ENCODE measurements at places on chromosomes 1 and 21.

- DNase-seq, result no peak
These were observed 111.4 kb downstream of the ZP4 start for GRCh38 chr1:237779356-237779755.

DNA sequence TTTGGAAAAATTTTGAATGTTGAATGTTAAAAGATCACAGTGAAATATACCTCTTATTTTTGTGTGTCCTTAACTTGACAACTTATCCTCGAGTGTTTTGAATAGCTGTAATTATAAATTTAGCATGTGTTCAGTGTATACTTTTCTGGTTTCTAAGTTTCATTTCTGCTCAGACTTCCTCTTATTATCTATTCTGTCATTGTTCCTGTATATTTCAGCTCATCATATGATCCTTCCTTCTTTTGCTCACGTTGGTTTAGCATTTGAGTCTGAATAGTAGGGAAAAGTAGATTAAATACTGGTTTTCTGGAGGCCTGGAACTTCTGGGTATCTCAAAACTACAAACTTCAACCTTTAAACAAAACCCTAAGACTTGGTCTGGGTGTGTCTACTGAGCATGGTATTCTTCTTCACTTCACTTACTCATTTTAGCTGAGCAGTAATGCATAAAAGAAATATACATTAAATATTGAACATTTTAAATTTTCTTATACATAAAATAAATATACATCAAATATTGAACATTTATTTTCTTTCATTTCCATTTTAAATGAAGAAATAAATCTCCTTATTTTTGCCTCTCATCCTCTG is 3.3 kb upstream of the ATP6V1G3 start:
- DNase-seq, result peak; percentile 9

DNA sequence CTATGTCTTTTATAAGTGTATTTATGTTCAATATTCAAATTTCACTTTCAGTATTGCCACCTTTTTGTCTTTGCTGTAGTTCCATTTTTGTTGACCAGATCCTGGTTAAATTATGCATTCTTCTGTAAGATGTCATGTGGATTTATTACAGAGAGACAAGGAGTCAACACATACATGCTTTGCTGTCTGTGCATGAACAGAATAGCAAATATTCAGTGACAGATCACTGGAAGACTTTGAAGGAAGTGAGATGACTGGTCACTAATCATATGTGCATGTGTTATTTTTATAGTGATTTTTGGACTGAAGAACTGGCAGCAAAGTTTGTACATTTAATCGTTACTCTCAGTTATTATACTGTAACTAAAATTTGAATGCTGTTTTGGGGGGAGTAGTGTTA is 117.2 kb downstream of the PLPPR5 start:
- no peak for DNase-seq

DNA sequence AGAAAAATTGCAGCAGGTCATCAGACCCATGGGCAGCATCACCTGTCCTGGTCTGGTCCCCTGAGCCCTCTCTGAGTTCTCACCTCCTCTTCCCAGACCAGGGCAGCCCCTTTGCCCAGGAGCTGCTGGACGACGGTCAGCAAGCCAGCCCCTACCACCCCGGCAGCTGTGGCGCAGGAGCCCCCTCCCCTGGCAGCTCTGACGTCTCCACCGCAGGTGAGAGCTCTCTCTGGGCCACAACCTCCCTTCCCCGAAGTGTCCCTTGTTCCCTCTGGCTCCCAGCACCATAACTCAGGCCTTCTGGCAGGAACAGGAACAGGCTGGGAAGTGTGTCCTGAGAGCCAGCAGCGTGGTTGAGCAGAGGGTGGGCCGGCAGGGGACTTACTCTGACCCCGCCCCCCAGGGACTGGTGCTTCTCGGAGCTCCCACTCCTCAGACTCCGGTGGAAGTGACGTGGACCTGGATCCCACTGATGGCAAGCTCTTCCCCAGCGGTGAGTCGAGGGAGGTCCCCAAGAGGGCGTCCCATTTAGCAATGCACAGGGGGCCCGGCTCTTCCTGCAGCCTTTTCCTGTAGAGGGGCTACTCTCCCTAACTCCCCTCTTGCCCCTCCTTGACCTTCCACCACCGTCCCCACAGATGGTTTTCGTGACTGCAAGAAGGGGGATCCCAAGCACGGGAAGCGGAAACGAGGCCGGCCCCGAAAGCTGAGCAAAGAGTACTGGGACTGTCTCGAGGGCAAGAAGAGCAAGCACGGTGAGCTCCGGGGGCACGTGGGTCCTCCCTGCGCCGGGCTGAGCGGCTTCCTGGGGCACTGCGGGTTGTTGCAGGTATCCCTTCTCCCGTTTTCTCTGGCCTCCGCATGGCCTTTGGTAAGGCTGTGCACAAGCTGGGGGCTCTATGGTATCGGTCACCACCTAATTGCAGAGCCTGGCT is 2.4 kb downstream of the ELF3 start:
- DNase-seq, result no peak

GRCh38 chr1:13661539-13661938 is 38.4 kb upstream of the PRDM2 start:
- DNase-seq, result no peak

DNA sequence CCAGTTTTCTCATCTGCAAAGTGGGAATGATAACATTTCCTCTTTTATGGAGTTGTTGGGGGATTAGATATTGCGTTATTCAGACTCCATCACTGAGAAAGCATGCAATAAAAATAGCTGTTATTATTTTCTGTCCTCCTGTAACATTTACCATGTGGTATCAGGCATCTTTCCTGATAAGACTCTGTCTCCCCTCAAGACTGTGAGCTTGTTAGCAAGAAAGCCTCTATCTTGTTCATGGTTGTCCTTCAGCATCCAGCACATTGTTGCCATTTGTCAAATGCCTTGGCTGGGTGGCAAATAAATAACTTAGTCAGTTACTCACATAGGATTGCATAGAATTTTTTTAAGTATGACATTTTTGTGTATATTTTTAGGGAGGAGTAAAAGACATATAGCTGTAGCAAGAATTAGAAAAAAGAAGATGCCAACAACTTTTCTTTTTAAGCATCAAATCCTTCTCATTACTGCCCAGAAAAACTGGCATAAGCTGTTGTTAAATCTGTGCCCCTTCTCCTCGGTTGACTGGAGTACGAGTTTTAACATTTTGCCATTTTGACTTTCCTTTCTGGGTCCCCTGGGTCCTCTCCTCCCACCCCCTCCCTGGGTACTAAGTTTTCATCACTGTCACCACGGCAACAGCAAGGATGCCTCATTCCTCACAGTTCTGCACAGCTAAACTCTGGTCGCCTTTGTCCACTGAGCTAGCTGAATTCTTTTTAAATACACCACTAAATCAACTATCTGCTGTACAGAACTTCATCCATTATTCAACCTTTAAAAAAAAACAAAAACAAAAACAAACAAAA is 1.0 kb upstream of the JAM2 start:
- no peak for DNase-seq

GRCh38 chr1:42765832-42766740 is 742 bp downstream of the P3H1 start:
- peak; percentile 75 for DNase-seq

GRCh38 chr1:181090641-181091126 is 2.2 kb downstream of the IER5 start:
- DNase-seq, result no peak

DNA sequence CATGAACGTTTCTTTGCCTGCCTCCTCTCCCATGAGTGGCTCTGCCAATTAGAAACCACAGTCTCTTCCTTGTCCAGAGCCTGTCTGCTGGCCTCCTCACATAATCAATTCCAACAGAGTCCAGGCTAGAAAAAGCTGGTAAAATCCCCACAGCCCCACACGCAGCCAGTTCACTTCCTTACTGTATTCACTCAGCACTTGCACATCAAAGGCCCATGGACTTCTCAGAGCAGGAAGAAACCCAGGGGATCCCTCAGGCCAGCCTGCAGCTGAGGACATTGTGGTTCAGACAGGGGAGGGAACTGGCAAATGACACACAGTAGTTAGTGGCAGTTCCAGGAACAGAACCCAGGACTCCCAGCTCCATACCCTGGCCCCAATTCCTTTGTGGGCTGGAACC is 171.6 kb upstream of the EDN2 start:
- no peak for DNase-seq

- no peak for DNase-seq
These were observed 38.8 kb downstream of the TBX15 start for GRCh38 chr1:118949315-118949714.

DNA sequence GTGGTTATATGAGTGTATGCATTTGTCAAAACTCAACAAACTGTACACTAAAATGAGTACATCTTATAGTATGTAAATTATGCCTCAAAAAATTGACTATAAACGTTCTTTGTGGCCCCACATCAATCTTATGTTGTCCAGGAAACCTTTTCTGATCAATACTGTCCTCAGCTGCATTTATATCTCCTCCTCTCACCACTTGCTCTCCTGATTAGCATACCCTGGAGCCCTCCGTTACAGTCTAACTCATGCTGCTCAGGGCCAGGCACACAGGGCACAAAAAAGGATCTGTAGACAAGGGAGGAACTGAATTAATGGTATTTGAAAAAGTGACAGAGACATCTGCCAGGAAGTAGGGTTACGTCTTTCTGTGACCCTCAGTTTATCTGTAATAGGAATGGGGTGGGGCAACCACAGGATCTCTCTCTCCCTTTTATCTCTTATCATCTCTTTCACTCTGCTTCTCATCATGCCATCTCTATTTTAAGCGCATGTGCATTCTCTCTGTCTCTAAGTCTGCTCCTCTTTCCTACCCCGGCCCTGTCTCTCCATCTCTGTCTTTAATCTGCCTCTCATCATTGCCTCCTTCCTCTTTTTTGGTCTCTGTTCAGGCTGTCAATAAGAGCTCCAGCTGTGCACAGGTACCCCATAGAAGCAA is 7.0 kb upstream of the TAL1 start:
- no peak for DNase-seq
